ENCODE measurements at places on chromosomes 1 and 21.

DNA sequence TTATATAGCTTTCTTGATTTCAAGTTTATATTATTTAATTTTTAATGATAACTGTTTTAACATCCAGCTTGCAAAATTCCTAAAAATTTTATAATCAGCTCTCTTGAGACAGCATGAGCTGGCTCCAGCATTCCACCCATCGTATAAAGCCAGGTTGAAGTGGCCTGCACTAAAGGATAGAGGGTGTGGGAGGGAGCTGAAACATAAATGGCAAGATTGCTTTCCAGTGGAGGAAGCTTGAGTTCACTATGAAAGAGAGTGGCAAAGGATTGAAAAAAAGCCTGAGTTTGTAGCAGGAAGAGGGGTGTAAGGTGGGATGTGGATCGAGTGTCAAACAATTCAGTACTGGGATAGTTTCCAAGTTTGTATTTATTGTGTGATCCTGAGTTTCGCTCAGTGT lies 48.5 kb upstream of the ZNF644 start:
- DNase-seq = no peak

GRCh38 chr1:185720633-185721272 lies 13.4 kb upstream of the HMCN1 start:
- DNase-seq = no peak

- DNase-seq = no peak
These were observed 167.8 kb upstream of the PTBP2 start for GRCh38 chr1:96553811-96554210.

DNA sequence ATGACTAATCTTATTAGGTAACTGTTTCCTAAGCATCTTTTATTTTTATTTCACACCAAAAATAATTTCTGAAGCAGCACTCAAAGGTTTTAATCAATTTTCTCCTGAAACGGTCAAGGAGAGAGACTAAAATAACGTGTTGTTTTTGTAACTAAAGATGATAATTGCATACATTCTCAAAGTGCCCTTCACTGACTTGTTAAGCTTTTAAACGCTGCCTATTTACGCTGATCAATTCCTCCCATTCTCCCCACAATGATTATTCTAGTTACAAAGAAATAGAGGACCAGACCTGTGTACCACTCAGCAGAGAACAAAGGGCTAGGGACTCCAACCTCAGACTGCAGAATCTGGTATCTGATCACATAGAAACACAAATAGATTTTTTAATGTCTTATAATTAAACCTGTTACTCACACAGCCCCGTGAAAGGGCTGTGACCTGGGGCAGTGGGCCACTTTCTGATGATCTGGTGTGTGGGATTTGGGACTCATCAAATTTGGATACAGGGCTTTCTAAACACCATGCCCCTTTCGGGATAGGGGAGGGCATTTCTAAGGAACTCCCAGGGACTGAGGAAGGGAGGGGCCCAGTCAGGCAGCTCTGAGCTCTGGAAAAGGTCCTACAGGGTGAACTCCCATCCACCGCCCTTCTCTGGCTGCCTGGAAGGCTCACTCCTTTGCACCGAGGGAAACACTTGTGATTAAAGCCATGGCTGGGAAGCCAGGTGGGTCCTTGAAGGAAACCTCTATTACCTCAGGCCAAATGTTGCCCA lies 65.2 kb downstream of the BCAR3 start:
- no peak for DNase-seq

GRCh38 chr1:84348759-84349158 lies 47.3 kb downstream of the SAMD13 start:
- DNase-seq = no peak

- DNase-seq = no peak
These were observed 40.1 kb upstream of the MYSM1 start for GRCh38 chr1:58739856-58740466.

DNA sequence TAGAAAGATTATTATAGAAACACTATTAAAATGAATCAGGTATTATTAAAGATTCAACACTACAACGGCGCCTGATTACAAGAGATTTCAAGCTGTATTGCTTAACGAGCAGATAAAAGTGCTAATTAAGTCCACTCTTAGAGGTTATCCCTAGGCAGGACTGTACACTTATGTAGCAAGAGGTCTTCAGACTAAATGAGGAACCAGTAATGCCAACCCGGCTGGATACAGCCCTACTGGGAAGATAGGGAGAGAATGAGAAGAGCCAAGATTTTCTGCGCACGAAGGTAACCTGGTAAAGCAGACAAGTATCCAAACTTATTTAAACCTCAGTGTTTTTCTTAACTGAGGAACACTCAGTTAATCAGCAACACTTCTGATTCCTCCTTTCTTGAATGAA lies 115.7 kb upstream of the HIVEP3 start:
- DNase-seq = no peak

GRCh38 chr1:205294175-205294917 lies 27.2 kb downstream of the NUAK2 start:
- no peak for DNase-seq

DNA sequence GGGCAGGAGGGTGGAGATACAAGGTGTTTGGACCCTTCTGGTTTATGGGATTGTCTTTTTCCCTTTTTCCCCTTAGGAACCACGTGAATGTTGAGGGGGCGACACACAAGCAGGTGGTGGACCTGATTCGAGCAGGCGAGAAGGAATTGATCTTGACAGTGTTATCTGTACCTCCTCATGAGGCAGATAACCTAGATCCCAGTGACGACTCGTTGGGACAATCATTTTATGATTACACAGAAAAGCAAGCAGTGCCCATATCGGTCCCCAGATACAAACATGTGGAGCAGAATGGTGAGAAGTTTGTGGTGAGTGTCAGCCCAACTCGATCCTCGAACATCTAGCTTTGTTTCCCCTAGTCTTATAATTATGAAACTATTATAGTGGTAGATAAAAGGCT lies 27.0 kb downstream of the SNX27 start:
- DNase-seq = no peak

GRCh38 chr1:232303222-232303620 lies 326.7 kb downstream of the SIPA1L2 start:
- no peak for DNase-seq

DNA sequence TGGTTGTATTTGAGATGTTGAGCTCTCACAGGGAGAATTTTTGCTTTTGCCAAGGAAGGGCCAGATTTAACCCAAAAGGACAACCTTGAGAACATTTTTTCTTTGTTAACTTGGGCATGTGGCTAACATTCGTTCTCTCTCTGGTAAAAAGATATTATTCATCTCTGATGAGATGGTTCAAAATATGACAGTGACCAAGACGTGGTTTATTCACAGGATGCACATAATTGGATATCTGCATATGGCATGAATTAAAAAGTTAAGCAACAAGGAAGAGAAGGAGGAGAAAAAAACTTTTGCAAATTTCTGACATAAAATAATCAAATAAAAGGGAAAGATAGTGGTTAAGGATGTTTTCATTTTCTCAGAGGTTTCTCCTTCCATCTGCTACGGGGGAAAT lies 43.1 kb upstream of the BCL10 start:
- no peak for DNase-seq

DNA sequence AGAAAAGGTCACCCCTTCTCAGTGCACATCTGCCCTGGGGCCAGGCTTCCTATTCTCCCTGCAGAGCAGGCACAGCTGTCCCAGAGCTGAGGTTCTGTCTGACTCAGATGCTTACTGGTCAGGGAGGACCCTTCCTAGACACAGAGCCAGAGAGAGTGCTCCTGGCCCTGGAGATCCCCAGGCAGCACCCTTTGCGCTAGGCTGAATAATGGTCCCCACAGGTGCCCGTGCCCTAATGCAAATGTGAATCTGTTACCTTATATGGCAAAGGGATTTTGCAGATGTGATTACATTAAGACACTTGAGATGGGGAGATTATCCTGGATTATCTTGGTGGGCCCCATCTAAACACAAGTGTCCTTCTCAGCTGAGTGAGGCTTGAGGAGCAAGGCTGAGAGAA lies 2.6 kb upstream of the TNNI1 start:
- DNase-seq = no peak

DNA sequence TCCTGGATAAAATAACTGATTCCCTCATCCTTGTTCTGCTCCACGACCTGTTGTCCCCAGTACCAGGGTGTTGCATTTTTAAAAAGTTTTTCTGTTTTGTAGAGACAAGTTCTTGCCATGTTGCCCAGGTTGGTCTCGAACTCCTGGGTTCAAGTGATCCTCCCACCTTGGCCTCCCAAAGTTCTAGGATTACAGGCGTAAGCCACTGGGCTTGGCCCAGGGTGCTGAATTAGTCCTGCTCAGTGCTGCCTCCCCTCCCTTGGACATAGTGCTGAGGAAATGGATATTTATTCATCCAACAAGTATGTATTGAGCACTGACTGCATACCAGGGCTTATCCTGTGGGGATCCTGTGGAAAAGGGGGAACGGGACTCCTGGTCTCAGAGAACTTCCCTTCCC lies 126.4 kb downstream of the PTPRU start:
- no peak for DNase-seq

GRCh38 chr1:106678279-106679050 lies 378.0 kb upstream of the PRMT6 start:
- no peak for DNase-seq

GRCh38 chr1:3683197-3683596 lies 30.9 kb downstream of the TP73 start:
- DNase-seq = no peak

DNA sequence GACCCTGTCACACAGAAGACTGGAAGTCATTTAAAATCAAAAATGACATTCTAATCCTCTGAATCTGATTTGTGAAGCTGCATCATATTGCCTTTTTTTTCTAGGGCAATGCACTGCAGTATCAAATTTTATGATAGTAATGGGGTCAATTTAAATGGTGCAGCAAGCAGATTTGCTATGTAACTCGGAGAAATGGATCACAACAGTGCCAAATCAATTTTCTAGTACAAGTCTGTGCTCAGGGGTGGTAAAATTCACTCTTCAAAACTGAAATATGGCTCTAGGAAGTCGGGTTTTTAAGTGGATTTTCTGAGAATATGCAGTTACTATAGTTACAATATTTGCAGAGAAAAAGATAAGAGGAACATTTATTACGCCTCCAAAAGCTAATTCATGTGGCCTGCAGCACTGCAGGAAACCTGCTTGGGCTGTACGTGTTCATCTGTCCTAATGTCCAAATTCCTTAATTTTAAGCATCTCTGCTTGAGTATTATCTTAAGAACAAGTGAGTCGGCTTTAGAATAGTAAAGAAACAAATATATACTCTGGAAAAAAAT lies 31.5 kb downstream of the HLCS start:
- no peak for DNase-seq

- DNase-seq = no peak
These were observed 14.5 kb downstream of the OLFML3 start for GRCh38 chr1:113993766-113994165.

DNA sequence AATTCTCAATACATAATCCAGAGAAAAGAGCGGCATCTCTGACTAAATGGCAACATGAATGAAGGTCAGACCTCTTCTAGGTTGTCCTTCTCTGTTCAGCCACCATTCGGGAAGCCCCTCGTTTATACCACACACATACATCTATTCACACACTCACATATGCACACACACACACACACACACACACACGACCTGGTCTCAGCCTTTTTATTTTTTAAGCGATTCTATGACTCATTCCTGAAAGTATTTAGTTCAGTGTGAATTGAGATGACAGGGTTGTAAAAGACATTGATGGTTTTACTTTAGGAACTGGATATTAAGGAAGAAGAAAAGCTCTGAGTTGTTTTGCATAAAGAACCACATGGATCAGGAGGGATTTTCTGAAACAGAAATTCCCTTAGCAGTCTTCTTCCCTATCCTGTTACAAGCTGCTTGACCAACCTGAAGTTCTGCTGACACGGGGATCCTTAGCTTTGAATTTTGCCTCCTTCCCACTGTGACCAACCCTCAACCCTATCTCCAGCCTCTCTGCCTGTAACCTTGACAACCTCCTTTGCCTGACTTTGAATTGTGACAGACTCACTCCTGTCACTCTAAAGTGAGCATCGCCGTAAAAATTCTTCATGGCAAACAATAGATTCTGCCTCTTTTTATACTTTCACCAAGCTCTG lies 383.1 kb upstream of the ESRRG start:
- no peak for DNase-seq

GRCh38 chr21:14554948-14555347 lies 8.8 kb upstream of the SAMSN1 start:
- no peak for DNase-seq
